ENCODE measurements at places on chromosomes 11 and 22. TPM values are rescaled to one million over a fixed set of nuclear protein-coding genes. Genes with fewer than 3 reads are reported as not detected.

TPBGL gene
- total RNA-seq: 0.17 TPM

ARVCF gene
- total RNA-seq: 44.3 TPM

YIF1A gene
- 103 TPM for total RNA-seq

CBLIF gene
- total RNA-seq: not detected

OR52H1 gene
- total RNA-seq: not detected

RTN4RL2 gene
- total RNA-seq: 19.2 TPM

FIBIN gene
- 8.5 TPM for total RNA-seq

TENM4 gene
- total RNA-seq: 8.4 TPM

ALDH3B1 gene
- 34.8 TPM for total RNA-seq

MMP8 gene
- total RNA-seq: not detected

CRYBB3 gene
- 1.4 TPM for total RNA-seq

PLAAT5 gene
- 1.7 TPM for total RNA-seq

ANO5 gene
- 10.4 TPM for total RNA-seq

CATSPERZ gene
- 0.29 TPM for total RNA-seq

KRTAP5-8 gene
- not detected for total RNA-seq

NXPE4 gene
- not detected for total RNA-seq

NTM gene
- 11.2 TPM for total RNA-seq

IL18 gene
- 34.3 TPM for total RNA-seq

FOLR1 gene
- 7.0 TPM for total RNA-seq

C22orf23 gene
- not detected for total RNA-seq

OR52N4 gene
- not detected for total RNA-seq

RHOD gene
- total RNA-seq: 23.3 TPM

PAMR1 gene
- 7.6 TPM for total RNA-seq

CARD10 gene
- 62.8 TPM for total RNA-seq

MUC5AC gene
- total RNA-seq: 18.6 TPM

OR51B4 gene
- 0.23 TPM for total RNA-seq

RASSF10 gene
- 15.9 TPM for total RNA-seq

BAIAP2L2 gene
- 216 TPM for total RNA-seq

TMEM134 gene
- 75.1 TPM for total RNA-seq

DEFB131B gene
- total RNA-seq: not detected

Data from mucosa of gallbladder (tissue), 1 donor.